ENCODE measurements at places on chromosomes 13 and 19.

DNA sequence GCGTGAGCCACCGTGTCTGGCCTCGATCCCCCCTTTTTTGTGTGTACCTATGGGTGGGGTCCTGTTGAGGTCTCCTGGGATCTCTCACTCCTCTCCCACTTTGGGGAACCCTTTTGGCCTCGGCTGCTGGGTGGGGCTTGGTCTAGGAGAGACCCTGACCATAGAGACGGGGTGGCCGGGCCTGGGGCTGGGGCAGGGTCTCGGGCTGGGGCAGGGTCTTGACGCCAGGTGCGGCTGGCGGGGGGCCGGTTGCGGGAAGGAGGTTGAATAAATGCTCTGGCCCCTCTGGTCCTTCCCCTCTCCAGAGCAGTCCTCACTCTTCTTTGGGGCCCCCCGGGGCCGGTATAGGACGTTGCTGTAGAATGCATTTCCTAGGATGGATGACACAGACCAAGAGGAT lies 9.7 kb downstream of the TMIGD2 start:
- no peak for DNase-seq

DNA sequence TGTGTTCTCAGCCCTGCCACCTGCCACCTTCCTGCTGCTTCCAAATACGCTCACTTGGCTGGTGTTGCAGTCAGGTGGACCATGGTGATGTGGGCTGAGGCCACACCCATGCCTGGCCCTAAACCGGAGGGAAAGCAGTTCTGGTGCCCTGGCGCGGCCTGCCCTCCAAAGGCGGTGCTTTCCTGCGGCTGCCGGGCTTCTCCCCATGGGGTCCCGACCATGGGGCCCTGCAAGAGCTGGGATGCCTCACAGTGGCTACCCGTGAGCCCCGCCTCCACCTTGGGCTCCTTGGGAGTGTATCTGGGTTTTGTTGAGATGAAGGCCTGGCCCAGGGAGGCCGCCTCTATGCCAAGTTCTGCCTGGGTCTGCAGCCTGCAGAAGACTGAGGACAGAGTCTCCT lies 73.7 kb downstream of the ERICH6B start:
- DNase-seq, result no peak

- no peak for DNase-seq
Observed at GRCh38 chr13:88257706-88258105, 586.5 kb downstream of the SLITRK5 start.

GRCh38 chr19:46704379-46705076 lies 12.4 kb downstream of the PRKD2 start:
- peak; percentile 43 for DNase-seq

- no peak for DNase-seq
Observed at GRCh38 chr19:46759206-46759605, 13.0 kb upstream of the STRN4 start.

- no peak for DNase-seq
Observed at GRCh38 chr19:42105368-42105767, 26.9 kb downstream of the POU2F2 start.

DNA sequence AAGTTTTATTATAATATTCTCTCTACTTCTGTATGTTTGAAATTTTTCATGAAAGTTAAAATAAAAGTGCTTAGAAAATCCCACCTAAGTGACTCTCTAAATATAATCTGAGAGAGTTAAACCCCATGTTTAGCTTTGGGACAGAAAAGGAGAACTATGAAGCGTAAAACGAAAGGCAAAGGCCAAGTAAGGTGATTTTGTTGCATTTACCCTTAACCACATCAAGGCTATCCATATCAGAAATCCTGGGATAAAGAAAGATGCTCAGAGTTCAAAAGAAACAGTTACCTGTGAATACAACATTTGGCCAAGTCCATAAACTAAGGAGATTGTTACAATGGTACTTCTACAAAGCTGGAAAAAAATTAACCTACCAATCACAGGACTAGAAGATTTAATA lies 31.3 kb downstream of the UBL3 start:
- DNase-seq, result no peak

GRCh38 chr13:74883834-74884233 lies 598.1 kb downstream of the TBC1D4 start:
- DNase-seq, result no peak

GRCh38 chr19:39411081-39411831 lies 1.2 kb upstream of the PLEKHG2 start:
- no peak for DNase-seq

GRCh38 chr19:49554701-49555181 lies 25.6 kb downstream of the NOSIP start:
- peak; percentile 53 for DNase-seq

GRCh38 chr19:53037101-53038097 lies 7.1 kb upstream of the ERVV-2 start:
- no peak for DNase-seq

- no peak for DNase-seq
Observed at GRCh38 chr13:91639330-91639729, 240.9 kb downstream of the GPC5 start.

- DNase-seq, result no peak
Observed at GRCh38 chr13:46076827-46077226, 24.3 kb upstream of the ZC3H13 start.

DNA sequence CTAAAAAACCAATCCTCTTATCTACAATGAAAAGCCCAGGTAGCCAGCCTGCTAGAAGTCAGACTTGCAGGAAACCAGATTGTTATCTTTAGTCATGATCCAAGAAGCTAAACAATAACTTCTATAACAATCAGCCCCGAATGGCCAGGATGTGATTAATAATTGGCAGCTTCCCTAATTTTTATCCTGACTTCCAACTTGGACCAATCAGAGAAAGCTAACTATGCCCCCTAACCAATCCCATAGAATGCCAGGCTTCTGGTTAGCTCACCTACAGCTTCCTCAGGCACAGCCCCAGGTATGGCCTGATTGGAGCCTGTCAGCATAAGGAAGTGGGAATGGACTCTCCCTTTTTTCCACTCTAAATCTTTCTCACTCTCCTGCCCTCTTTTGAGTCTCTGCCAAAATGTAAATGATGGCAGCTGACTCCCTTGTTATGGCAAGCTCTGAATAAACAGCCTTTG lies 394.9 kb downstream of the DLEU7 start:
- no peak for DNase-seq

DNA sequence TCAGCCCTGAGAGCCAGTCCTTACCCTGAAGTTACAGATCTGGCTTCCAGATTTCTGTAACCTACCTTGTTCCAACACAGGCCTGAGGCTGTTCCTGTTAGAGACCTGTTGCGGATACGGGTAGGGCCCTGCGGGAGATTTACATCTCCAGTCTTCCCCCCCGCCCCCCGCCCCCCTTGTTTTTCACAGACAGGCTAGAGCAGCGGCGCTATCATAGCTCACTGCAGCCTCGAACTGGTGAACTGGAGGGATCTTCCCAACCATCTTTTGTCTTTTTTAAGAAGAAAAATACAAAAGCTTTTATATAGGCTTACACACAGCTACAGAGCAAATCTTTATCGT lies 10.6 kb upstream of the CEACAM21 start:
- DNase-seq, result no peak

DNA sequence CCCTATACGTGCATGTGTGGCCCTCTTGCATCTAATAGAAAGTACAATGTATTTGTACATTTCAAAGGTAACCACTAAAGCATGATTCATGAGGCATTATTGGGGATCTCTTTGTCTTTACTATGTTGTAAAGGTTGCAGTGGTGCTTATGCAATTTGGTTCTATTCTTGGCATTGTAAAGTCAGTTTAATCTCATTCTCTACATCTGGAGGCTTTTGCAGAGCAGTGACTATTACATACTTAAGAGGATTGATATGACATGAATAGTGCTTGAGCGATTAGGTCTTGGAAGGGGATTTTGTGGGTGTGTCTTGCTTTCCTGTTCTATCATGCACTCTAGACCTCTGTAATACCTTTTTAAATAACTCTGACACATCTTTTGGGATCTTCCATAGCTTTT lies 610.0 kb downstream of the EFNB2 start:
- DNase-seq, result no peak

GRCh38 chr19:39408392-39409207 lies 2.0 kb downstream of the ZFP36 start:
- no peak for DNase-seq

- DNase-seq, result no peak
Observed at GRCh38 chr13:22455036-22455435, 725.7 kb upstream of the SGCG start.

- peak; percentile 24 for DNase-seq
Observed at GRCh38 chr19:18519962-18520847, 1.7 kb downstream of the ELL start.

- peak; percentile 30 for DNase-seq
Observed at GRCh38 chr13:102846261-102847015, 606 bp downstream of the ERCC5 start.

GRCh38 chr13:110541526-110541920 lies 20.0 kb downstream of the RAB20 start:
- no peak for DNase-seq

- no peak for DNase-seq
Observed at GRCh38 chr13:73231471-73231870, 172.7 kb downstream of the KLF5 start.

DNA sequence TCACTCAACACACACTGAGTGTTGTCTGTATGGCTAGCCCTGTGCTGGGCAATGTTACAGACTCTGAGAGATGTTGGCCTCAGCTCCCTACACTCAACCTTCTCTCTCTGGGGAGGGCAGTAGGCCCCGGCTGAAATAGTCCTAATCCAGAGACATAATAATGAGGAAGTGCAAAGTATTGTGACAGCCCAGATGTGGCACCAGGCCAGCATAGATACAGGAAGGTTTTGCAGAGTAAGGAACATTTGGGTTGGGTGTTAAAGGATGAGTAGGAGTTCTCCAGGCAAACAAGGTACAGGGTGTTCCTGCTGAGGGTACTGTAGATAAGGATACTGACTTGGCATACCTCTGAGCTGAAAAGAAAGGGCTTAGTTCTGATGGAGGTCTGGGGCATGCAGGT lies 2.4 kb downstream of the LIN7B start:
- DNase-seq, result no peak

- DNase-seq, result no peak
Observed at GRCh38 chr13:84430446-84430845, 548.2 kb upstream of the SLITRK1 start.

DNA sequence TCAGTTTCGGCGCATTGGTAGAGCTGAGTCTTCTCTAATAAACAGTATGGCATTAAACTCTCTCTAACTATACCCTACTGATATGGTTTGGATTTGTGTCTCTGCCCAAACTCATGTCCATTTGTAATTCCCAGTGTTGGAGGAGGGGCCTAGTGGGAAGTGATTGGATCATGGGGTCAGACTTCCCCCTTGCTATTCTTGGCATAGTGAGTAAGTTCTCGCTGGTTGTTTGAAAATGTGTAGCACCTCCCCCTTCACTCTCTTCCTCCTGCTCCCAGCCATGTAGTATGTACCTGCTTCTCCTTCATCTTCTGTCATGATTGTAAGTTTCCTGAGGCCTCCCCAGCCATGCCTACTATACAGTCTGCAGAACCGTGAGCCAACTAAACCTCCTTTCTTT lies 682.7 kb upstream of the ARGLU1 start:
- DNase-seq, result no peak

DNA sequence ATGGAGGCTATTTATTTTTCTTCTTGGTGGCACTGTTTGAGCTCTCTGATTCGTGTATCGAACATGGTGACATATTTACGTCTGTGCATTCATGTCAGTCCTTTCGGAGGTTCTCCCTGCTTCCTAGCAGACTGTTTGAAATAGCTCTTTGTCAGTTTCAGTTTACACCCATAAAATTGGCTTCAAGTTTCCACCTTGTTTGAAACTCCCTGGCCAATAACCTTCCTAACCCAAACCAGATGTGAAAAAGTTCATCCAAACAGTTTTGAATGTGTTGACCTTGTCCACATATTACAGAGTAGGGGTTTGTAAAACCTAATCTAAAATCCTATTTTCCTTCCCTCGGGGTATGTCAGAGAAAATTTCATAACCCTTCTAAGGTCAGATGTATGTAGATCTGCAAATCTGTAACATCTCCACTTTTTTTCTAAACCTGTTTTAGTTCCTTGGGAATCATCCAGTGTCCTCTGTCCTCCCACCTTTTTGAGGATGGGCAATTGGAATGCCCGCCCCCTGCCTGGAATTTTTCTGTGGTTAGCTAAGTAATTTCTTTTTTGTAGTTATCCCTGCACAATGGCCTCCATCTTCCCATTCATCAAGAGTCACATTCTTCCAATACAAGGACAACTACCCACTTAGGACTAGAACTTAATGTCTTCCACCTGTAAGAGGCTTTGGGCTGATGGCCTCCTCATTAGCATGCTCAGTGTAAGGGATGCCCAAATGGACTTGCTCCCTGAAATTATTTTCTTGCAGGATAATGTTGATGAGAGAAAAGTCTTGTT lies 499.8 kb downstream of the GPC6 start:
- no peak for DNase-seq

GRCh38 chr19:6803036-6803404 lies 30.5 kb downstream of the VAV1 start:
- DNase-seq, result no peak

Data from T-helper 22 cell (primary cell).